A549 treated with RU486 at 1 μM for 4 hours (cell line): ENCODE measurements at places on chromosomes 13 and 19. TPM values are rescaled to one million over a fixed set of nuclear protein-coding genes. Genes with fewer than 3 reads are reported as not detected.

The ODAD3 gene
- 0.83 to 1.3 TPM (median 1.3 TPM) in 5 replicates for total RNA-seq

The DNAAF3 gene
- 5.2 to 8.6 TPM (median 7.0 TPM) in 5 replicates for total RNA-seq

The NLRP5 gene
- total RNA-seq: not detected in 5 replicates

The FFAR1 gene
- total RNA-seq: 0.06 TPM in 1 of 5 replicates, not detected in the others

The PGLYRP2 gene
- 0.06 TPM in 1 of 5 replicates, not detected in the others for total RNA-seq

The CD37 gene
- not detected in 5 replicates for total RNA-seq

The ETV2 gene
- 1.4 to 2.8 TPM (median 2.2 TPM) in 5 replicates for total RNA-seq

The RYR1 gene
- 4.0 to 6.1 TPM (median 5.0 TPM) in 5 replicates for total RNA-seq

The KLK14 gene
- 0.16 to 0.92 TPM (median 0.39 TPM) in 5 replicates for total RNA-seq

The PRTN3 gene
- 0.26 to 0.50 TPM (median 0.34 TPM) in 4 of 5 replicates, not detected in the other for total RNA-seq

The NANOS2 gene
- not detected in 5 replicates for total RNA-seq

The FAM124A gene
- 1.7 to 2.4 TPM (median 2.2 TPM) in 5 replicates for total RNA-seq

The FCAR gene
- not detected in 5 replicates for total RNA-seq

The AP1M2 gene
- total RNA-seq: 28.1 to 60.3 TPM (median 41.5 TPM) in 5 replicates

The PNMA8A gene
- total RNA-seq: 8.8 to 12.0 TPM (median 11.0 TPM) in 5 replicates

The FUZ gene
- total RNA-seq: 14.0 to 15.8 TPM (median 14.6 TPM) in 5 replicates

The MYO1F gene
- total RNA-seq: 0.25 to 0.65 TPM (median 0.32 TPM) in 5 replicates

The LHB gene
- total RNA-seq: not detected in 5 replicates

The NXNL1 gene
- not detected in 5 replicates for total RNA-seq

The ZBTB32 gene
- total RNA-seq: not detected in 5 replicates

The ZNF414 gene
- total RNA-seq: 14.2 to 19.0 TPM (median 17.5 TPM) in 5 replicates

The TNFSF11 gene
- not detected in 5 replicates for total RNA-seq

The NOVA2 gene
- 0.08 to 0.19 TPM (median 0.11 TPM) in 5 replicates for total RNA-seq

The PSG11 gene
- 0.15 to 0.46 TPM in 2 of 5 replicates, not detected in the others for total RNA-seq

The DAND5 gene
- not detected in 5 replicates for total RNA-seq

The SOX1 gene
- not detected in 5 replicates for total RNA-seq

The COL5A3 gene
- 3.5 to 5.4 TPM (median 3.6 TPM) in 5 replicates for total RNA-seq

The ERCC5 gene
- 15.2 to 19.0 TPM (median 17.3 TPM) in 5 replicates for total RNA-seq

The ZNF112 gene
- 1.1 to 3.1 TPM (median 2.0 TPM) in 5 replicates for total RNA-seq

The PDCD2L gene
- total RNA-seq: 26.5 to 38.1 TPM (median 37.1 TPM) in 5 replicates

The PLIN4 gene
- 0.42 to 0.61 TPM (median 0.51 TPM) in 5 replicates for total RNA-seq
